NCI-H524 (cell line): ENCODE measurements at places on chromosomes 2 and 18.

GRCh38 chr2:174981331-174981730 lies 23.9 kb downstream of the CHN1 start:
- no peak for DNase-seq

GRCh38 chr18:3652380-3653262 lies 202.6 kb downstream of the TGIF1 start:
- no peak for DNase-seq

DNA sequence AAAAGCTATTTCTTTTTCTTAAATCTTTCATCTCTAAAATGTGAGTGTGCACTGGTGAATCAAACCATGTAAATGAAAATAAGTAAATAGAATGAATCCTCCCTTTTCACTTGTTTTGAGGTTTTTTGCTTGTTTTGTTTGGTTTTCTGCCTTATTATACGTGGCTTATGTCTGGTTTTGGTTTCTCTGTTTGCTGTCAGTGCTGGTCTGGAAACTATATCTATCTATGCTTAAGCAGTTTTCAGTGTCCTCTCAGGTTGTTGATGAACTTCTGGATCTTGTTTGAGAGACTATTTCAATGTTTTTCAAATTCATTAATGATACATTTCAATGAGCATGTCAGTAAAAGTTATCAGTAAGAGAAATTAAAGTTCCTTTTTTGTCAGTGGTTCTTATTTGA lies 48.1 kb upstream of the TNFRSF11A start:
- DNase-seq: no peak

DNA sequence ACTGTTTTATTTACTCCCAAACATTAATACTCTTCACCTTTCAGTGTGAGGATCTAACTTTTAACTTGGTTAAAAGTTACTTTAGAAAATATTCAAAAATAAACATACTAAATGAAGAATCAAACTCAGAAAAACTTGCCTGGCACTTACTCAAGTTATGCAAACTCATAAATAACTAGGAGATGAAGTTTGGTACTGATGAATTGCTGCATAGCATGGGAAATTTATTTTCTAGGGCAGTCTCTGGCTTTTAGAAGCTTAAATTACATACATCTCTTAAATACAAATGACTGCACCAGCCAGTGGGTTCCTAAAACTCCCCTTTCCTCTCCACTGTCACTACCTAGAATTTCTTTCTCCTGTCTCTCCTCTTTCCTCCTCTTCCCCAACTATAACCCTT lies 46.7 kb upstream of the CREB1 start:
- no peak for DNase-seq

DNA sequence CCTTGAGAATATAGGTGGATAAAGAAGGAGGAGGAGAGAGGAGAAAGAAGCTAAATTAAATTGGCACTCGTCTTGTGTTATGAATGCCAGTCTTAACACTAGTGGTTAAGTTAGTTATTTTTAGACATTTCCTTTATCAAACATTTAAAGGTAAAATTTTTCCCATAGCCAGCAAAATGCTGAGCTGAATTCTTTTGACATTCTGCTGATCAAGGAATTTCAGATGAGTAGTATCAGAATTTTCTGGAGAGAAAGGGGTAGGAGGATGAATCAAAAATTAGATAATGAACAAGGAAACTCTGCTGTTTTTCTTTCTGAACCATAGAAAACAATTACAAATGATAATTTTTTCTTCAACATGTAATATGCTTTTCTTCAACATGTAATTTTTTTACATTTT lies 52.5 kb downstream of the ASXL3 start:
- no peak for DNase-seq

DNA sequence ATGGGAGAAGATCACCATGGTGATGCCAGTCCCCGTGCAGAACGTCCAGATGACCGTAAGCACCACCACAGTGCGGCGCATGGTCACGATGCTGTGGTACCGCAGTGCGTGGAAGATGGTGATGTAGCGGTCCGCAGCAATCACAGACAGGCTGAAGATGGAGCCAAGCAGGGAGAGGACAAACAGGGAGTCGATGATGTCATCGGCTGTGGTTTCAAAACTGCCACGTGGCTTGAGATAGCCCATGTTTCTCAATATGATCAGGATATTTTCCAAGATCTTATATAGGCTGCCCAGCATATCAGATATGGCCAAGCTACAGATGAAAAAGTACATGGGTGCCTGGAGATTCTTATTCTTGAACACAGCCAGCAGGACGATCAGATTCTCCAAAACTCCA lies 30.3 kb downstream of the MC2R start:
- no peak for DNase-seq

DNA sequence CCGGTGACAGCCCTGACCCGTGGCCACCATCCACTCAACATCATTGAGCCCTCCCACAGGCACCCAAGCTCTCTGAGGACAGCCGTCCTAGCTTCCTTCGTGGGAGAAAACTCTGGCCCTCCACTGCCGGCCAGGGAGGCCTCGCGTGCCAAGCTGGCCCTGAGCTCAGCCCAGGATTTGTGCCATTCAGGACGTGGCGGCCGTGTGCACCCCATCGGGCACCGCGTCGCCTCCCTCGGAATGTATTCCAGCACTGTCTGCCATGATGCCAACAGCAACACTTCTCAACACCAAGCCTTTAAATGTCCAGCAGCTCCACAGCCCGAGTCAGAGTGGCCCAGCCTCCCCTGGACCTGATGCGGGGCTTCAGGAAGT lies 35.7 kb downstream of the ZNF516 start:
- no peak for DNase-seq

GRCh38 chr2:177422271-177422670 lies 29.7 kb downstream of the AGPS start:
- no peak for DNase-seq

GRCh38 chr18:79882522-79883241 lies 68.8 kb downstream of the SLC66A2 start:
- DNase-seq: no peak

GRCh38 chr18:38221476-38222100 lies 656.0 kb upstream of the CELF4 start:
- DNase-seq: peak; percentile 94

GRCh38 chr2:48414196-48414595 lies 115.8 kb upstream of the STON1 start:
- DNase-seq: no peak

DNA sequence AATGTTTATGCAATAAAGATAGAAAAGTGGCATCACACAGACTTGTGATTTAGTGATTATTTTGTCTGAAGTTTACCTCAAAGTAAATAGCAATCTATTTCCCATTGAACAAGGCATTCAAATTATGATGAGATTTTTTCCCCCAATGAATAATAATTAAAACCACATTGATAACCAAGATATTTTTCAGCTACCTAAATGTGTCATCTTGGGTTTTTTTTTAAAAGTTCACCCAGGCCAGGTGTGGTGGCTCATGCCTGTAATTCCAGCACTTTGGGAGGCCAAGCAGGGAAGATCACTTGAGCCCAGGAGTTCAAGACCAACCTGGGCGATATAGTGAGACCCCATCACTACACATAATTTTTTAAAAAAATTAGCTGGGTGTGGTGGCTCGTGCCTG lies 27.0 kb downstream of the MYOM1 start:
- DNase-seq: no peak

DNA sequence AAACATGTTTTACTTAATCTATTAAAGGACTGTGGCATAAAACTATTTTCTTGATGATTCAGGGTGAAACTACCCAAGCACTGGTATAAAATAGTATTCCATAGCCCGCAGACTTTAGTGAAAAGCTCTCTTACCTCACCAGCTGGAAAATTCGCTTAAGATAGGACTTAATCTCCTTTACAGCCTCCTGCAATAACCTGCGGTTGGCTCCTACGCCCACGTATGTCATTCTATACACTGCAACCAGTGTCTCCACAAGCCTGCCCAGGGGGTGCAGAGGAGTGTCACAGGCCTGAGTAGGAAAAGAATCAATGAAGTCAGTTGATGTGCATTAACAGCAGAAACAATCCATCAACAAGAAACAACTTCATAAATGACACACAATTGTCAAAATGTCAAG lies 11.3 kb upstream of the MPP4 start:
- peak; percentile 3 for DNase-seq

GRCh38 chr18:12255626-12256026 lies 1.5 kb downstream of the CIDEA start:
- DNase-seq: no peak

DNA sequence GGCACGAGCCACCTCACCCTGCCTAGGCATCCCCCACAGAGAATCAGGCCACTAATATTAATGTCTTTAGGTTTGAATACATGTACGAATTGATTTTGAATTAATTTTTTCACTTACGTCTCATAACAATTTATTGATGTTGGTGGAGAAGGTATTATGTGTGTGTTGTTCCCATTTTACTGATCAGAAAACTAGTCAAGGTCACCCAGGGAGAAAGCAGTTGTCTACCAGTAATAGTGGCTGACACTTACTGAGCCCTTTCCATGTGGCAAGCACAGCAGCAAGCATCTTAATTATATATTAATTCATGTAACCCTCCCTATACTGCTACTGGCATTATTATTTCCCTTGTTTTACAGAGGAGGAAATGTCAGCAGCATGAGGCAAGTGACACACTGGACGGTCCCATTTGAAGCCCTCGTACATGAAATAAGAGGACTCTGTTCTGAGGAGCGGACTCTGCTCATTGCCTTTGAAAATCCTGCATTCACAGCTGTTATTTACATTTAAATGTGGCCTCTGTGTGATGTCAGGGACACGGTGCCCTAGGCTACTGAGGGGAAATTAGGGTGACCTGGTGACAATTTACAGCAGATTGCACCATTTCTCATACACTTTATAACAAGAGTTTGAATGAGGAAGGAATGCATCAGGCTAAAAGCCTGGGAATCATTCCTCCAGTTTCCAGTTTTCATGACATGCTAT lies 30.9 kb upstream of the KCNE4 start:
- no peak for DNase-seq

DNA sequence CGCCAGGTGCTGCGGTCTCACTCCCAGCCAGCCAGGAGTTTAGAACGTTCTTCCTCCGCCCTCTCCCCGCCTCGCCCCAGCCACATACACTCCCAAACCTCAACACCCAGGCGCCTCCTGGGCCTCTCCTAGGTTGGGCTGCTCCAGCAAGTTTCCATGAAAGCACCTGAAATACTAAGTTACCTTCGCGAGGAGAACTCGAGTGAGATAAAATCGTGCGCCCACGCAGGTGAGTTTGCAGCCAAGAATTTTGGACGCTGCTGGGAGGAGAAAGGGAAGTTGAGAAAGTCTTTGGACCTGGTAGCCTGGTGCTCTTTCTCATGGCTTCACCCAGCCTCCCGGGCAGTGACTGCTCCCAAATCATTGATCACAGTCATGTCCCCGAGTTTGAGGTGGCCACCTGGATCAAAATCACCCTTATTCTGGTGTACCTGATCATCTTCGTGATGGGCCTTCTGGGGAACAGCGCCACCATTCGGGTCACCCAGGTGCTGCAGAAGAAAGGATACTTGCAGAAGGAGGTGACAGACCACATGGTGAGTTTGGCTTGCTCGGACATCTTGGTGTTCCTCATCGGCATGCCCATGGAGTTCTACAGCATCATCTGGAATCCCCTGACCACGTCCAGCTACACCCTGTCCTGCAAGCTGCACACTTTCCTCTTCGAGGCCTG lies at the start of gene GPR39:
TSS of gene GPR39 (plus strand) at position 83 of the 673 bp plus-strand sequence.
- DNase-seq: no peak

DNA sequence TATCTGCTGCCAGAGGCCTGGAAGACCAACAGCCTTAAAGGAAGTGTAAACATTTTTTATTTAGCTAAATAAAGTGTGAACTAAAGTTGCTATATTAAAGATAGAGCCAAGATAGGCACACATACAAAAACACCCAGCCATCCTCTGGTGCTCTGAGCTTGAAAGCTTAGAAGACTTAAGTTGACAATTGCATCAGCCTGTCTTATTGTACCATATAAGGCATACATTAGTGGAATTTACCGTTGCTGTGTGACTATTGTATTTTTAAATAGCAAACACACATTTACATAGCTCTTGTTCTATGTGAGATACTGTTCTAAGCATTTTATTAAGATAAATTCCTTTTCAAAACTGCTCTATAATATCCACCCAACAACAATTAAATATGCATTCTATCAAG lies 736.6 kb upstream of the ZEB2 start:
- no peak for DNase-seq

GRCh38 chr2:202007015-202007982 lies 26.4 kb upstream of the FZD7 start:
- DNase-seq: peak; percentile 4

- no peak for DNase-seq
These were observed 301.1 kb downstream of the PIK3C3 start for GRCh38 chr18:42255908-42256765.

GRCh38 chr2:126832014-126832413 lies 66.7 kb upstream of the TEX51 start:
- no peak for DNase-seq
